Stimulated activated CD4-positive, alpha-beta T cell treated with anti-CD3 and anti-CD28 coated beads, Interleukin-12 subunit alpha, Interleukin-12 subunit beta, amount 100 ng/mL, for 24 hours (primary cell): ENCODE measurements at places on chromosomes 6 and 20.

- DNase-seq, result no peak
These were observed 178.9 kb downstream of the UST start for GRCh38 chr6:148925701-148926100.

DNA sequence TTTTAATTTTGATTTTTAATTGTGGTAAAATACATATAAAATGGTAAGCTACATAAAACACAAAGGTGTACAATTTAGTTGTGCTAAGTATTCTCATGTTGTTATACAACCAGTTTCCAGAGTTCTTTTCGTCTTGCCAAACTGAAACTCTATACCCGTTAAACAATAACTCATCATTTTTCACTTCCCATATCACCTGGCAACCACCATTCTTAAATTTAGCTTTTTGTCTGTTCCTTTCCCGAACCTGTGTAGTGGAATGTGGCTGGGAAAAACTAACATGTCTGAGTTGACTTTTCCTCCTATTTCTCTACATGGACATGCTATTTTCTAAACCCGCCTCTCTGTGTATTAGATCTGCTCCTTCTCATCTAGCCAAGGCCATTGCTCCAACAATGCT is 27.6 kb downstream of the RPRD1B start:
- no peak for DNase-seq

GRCh38 chr6:148419430-148419829 is 76.8 kb downstream of the SASH1 start:
- DNase-seq, result no peak

DNA sequence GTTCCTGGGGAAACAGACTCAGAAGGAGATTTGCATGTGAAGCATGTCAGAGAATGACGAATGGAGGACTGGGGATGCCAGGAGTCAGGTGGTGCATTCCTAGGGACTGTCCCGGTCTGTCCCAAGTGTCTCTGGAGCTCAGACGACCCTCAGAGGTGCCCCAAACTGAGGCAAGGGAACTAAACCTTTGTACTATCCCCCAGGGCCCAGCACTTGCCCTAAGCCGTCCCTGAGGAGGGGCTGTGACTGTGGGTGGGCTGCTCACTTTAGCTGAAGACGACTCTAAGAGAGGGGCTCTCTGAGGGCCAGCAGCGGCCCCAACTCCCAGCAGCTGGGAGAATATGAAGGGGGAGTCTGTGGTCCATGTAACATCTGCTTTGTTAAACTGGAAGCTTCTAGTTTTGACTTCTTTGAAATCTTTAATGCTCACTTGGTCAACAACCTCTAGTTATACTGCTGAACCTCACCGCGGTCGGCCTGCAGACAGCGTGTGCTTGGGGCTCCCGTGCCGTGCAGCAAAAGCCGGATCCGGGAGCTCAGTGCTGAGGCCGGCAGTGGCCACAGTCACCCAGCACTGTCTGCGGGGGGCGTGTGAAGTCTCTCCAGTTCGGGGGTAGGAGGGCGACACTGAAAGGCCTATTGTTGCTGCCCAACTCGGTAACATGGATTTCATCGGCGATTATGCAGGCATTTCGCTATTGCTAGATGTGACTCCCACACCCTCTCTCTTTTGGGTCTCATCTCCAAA is 34.2 kb downstream of the TUBB2B start:
- no peak for DNase-seq

GRCh38 chr6:150857062-150857944 is 8.2 kb upstream of the MTHFD1L start:
- no peak for DNase-seq

DNA sequence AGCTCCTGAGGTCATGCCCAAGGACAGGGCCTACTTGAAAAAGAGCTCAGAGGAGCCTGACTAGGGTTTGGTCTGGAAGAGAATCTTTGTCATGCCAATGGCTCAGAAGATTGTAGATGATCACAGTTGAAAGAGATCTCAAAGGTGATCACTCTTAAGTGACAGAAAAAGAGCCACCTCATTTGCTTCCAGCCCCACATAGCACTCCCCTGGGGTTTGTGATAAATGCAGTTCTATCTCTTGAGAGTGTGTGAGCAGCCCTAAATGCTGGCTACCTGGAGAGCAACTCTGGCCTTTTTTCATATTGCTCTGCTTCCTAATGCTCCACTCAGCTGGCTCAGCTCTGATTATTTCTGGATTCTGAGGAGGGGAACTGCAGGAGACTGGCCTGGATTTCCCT is 39.3 kb downstream of the KLHL32 start:
- no peak for DNase-seq

- no peak for DNase-seq
These were observed 23.3 kb downstream of the RNF146 start for GRCh38 chr6:127289934-127290333.

DNA sequence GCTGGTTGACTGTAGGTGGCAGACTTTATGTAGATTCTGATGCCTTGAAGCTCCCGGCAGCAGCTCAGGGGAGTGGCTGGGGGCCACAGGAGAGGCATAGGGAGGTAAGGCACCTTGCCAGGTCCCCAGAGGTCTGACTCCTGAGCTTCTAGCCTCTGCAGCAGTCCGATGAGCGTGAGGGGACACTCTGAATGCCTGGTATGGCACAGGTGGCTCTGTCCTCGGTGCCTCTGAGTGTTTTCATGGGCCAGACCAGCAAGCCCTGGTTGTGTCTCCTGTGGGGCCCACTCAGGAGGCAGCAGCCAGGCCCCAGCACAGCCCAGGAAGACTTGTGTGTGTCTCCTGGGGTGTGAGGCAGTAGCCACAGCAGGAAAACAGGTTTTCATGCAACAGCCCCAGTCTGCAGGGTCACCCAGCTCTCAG is 39.7 kb upstream of the IRF4 start:
- no peak for DNase-seq

DNA sequence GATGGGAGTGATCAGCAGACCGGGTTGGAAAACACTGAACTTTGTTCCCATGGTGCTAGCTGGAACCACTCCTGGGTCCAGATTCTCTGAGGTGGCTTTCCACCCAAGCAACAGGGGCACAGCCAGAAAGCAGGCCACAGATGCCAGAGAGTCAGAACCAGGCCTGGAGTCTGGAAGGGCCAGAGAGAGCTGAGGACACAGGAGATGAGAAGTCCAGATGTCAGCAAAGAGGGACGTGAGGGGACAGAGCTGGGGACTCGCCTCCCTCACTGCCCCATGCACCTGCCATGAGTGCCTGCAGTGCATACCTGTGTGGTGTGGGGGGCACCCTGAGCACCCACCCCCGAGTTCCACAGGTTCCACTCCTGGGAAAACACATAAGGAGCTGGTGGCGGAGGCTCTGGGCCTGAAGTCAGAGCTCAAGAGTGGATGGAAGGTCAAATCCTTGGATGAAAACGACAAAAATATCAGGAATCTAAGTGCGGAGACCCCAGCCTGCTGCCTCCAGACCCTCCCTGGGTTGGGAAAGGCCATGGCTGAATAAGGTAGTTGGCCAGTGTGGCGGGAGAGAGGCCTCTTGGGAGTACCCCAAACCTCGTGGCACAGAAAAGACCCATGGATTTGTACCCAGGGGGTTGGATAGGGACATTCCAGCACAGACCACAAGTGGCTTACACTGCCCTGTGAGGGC is 224.2 kb downstream of the SYNDIG1 start:
- no peak for DNase-seq

- no peak for DNase-seq
These were observed 28.3 kb downstream of the MRS2 start for GRCh38 chr6:24431045-24431451.

DNA sequence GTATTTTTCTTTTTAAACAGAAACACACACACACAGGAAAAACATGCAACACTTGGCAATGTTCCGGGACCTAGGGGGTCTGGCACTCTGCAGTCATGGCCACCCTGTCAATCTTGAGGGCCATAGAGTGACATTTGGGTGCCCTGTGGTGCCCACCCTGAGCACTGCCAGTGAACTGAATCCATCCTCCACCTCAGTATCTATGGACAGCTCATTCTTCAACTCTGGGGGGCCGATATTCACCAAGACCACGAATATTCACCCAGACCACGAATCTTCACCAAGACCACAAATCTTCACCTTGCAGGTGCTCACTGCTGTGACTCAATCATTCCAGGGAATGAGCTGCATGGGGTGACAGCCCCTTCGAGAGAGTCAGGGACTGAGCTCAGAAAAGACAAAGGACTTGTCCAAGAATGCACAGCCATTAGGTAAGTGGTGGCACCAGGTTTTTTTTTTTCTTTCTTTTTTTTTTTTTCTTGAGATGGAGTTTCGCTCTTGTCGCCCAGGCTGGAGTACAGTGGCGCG is 19.1 kb downstream of the SNAI1 start:
- no peak for DNase-seq

DNA sequence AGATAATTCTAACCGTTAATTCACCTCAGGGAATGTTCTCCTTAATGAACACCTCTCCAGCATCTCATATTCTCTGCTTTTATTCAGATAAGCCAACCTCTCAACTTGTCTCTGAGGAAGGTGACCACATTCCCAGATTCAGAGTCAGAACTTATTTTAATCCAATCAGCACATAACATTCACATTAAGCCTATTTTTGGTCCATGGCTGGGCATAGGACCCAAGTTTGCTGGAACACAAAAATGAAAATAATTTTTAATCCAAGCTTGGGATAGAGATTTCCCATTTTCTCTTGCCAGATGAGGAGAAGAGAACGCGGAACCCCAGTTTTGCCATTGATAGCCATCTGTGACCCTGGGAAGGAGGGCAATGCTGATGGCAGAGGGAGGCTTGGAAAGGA is 126.5 kb downstream of the FRK start:
- no peak for DNase-seq

DNA sequence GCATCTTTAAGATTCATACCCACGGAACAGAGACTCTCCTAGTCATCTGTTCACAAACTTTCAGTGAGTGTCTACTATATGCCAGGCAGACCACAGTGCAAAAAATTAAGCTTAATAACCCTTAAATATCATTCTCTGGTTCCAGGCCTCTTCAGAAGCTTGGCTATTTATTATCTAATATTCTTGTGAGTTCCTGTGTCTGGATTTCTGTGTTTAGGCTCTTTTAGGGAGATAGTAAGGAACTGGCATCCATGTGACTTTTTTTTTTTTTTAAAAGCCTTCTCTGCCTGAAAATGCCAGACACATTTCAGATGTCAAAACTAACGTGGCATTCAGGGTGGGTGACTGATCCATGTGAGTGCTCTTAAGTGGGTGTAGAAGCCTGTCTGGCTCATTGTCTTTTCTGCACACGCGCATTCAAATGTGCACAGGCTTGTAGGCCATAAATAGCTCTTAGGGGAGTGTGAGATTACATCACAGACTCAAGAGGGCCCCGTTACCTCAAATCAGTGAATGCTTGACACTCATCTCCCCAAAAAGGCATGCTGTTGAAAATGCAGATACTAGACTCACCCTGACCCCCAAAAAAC is 141.9 kb downstream of the GMPR start:
- no peak for DNase-seq

- no peak for DNase-seq
These were observed 625 bp downstream of the ABT1 start for GRCh38 chr6:26597389-26597766.

DNA sequence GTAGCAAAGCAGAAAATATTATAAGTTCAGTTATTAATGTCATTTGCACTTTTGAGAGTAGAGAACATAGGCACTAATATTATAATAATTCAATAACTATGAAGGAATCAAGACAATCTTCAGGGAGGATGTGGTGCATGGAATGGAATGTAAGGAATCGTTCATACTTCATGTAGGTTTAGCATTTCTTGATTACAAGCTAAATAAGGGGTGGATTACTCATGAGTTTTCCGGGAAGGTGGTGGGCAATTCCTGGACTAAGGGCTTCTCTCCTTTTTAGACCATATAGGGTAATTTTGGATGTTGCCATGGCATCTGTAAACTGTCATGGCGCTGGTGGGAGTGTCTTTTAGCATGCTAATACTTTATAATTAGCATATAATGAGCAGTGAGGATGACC is 9.1 kb upstream of the BTNL2 start:
- no peak for DNase-seq

DNA sequence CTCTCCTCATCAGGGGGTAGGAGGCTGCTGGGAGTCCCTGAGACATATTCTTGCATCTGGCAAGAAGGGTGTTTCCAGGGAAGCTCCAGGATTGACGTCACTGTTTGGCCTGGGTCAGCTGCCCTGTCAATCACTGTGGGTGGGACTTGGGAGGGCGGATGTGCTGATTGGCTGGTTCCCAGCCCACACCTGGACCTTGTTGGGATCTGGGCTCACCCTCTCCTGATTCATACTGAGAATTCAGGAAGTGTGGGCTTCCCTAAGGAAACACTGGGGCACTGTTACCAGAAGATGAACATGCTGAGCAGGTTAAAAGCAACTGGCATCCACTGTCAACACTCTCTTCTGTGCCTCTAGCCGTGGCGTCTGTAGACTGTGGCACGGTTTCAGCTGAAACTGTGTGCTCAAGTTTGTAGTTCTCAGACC is 36.5 kb downstream of the CDH26 start:
- DNase-seq, result no peak
